ENCODE measurements at places on chromosomes 3 and 15.
A peak's percentile ranks its signal among the peaks of the same experiment; 100 is the strongest.

DNA sequence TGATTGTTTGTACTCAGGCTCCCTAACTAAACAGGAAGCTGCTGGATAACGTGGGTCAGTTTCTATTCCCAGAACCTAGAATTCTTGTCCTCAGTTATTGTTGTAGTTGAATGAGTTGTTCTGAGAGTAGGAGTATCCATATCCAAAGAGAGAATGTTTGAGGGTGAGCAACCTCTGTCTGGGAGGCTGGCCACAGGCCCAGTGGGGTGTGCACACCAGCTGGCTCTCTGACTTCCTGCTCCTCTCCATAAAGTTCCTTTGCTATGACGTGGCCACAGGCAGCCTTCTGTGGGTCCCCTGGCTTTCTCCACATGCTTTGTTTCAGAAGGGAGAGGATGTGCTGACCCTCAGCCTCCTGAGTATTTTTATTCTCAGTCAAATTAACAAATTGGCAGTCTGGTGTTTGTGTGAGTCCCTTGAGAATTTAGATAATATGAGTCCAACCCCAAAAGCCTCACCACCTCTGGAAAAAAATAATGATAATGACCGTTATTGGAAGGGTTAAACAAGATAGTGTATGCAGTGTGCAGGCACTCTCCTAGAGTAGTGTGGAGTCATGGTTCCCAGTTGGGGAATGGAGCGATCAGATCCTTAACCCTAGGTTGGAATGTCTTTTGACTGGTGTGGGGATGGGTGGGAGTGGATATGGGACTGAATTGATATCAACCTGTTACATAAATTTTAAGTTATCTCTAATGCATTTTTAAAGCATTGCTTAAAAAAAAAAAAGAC is 47.6 kb upstream of the MED12L start:
- DNase-seq: no peak

DNA sequence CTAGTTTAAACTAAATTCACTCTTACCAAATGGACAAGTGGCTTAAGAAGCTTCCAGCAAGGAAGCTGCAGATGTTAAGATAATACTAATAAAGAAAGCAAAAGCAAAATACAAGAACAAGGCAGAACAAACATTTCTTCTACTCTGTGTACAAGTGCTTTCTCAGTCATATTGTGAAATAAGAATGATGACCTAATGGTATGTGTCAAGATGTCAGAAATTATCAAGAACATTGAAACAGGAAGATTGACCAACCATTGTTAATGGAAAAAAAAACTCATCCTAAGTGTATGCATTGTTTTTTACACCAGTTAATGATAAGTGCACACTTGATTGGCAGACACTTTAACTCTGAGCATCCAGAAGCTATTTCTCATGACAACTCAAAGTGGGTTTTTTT is 65.4 kb upstream of the P2RY1 start:
- DNase-seq: no peak

DNA sequence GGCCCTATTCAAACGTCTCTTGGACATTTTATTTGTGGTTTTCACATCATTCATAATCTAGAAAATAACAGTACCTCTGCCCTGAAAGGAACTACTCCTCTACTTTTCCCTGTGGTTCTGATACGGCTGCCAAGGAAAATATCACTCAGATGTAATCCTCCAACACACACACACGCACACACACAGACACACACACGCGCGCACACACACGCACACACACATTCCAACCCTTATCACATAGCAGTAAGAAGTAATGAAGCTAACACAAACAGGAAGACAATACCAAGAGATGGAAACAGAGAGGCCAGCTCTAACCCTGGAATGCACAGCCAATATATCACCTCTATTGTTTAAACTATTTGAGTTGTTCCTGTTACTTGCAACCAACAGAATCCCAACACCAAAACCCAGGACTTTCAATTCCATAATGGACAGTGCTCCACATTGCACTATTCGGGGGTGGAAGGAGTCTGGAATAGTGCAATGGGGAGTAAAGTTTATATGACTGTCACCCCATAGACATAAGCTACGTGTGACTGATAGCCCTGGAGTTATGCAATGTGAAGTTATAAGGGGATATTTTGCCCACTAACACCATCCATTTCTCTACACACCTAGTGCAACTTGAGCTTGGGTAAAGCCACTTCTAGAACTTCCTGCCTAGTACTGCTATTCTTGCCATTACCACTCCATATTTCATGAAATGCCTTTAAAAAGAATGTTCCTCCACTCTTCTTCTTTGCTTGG is 71.3 kb upstream of the FNDC3B start:
- DNase-seq: no peak

DNA sequence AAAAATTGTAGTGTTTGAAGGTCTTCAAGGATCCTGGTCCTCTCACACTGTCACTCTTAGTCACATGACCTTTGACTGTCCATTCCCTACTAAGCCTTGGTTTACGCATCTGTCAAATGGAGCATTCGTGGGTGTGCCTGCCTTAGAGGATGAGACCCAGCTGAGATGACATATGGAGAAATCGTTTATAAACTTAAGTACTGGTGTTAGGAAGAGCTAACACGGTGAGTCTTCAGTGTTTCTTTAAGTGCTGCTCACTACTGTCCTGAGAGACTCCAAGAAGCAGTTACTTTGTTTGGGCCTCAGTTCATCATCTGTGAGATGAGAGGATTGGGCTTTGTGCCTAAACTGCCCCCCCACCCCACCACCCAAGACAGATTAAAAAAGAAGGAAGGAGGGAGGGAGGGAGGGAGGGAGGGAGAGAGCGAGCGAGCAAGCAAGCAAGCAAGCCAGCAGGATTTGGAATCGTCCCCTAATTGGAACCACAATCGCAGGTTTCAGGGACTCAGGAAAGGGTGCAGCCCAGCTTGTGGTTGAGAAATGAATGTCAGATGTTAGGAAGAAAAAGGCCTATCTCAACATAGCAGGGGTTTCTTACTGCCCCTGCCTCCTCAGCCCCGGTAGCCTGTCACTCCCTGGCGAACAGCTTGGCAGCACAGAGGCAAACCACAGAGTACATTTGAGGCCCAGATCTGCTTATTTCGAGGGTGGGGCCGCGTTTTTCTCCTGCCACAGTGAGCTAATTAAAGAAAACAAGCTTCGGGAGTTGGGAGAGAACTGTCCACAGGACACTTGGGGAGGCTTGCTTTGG is 32.7 kb downstream of the SMAD3 start:
- peak; percentile 56 for DNase-seq

DNA sequence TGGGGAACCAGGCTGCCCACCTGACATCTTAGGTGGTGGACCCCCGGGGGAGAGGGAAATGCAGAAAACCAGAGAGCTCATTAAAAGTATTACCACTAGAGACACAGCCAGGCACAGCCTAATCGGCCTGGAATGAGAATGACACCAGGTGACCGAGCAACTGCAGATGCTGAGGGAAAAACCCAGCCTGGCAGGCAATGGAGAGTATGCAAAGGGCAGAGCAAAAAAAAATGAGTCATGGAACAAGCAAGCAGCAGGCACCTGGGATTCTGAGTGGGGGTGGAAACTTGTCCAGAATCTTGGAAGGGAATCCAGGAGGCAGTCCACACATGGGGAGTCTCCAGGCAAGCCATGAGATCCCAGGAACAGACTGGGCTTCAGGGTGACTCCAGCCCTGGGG is 183.7 kb upstream of the LRRN1 start:
- no peak for DNase-seq

GRCh38 chr3:32568953-32569352 is 1.7 kb downstream of the DYNC1LI1 start:
- no peak for DNase-seq

- peak; percentile 45 for DNase-seq
These were observed 571.8 kb downstream of the FOXP1 start for GRCh38 chr3:71011565-71012287.

- DNase-seq: no peak
These were observed 30.1 kb downstream of the SH3GL3 start for GRCh38 chr15:83477172-83477807.

DNA sequence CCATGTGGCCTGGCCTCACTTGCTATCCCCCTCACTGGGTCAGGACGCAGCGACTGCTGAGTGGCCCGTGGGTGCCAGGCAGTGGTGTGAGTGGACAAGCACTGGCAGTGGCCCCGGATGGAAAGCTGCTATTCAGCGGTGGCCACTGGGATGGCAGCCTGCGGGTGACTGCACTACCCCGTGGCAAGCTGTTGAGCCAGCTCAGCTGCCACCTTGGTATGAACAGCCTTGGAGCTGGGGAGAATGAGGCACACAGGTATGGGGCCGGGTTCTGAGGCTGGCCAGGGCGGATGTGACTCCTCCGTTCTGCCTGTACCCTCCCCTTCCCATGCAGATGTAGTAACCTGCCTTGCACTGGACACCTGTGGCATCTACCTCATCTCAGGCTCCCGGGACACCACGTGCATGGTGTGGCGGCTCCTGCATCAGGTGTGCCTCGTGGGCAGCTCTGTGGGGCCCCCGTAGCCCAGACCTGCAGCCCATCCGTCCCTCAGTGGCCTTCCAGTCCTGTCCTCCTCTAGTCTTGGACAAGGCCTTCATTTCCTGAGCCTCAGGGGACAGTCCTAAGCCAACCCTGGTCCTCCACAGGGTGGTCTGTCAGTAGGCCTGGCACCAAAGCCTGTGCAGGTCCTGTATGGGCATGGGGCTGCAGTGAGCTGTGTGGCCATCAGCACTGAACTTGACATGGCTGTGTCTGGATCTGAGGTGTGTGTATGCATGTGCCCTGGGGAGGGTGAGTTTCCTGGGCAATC is 28.2 kb downstream of the NBEAL2 start:
- DNase-seq: no peak

- no peak for DNase-seq
These were observed 16.9 kb downstream of the EFHB start for GRCh38 chr3:19917167-19917566.

DNA sequence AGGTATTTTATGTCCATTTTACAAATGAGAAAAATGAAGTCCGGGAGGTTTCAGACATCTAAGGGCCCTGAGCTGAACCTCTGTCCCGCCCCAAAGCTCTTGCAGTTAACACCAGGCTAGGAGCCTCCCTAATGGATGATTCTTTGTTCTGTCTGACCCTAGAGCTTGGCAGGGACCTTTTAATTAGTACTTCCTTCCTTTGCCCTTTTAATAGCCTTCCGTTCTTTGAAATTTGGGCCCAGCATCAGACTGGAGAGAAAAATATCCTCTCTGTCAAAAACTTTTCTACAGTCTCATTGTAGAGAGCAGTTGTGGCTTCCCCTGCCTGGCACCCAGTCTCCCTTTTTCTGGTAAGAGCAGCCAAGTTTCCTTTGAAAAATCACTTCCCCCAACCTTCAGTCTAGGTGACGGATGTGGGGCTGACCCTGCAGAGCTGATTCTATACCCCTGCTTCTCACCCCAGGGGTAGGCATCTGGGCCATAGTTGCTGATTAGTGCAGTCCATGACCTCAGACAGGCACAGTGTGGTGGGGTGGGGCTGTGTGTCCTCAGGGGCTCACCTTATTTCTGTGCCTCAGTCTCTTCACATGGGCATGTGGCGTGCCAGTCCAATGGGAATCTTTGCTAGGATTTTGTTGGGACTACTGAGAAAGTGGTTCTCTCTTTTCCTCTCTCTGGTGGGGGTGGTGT is 220.4 kb downstream of the ADAMTS9 start:
- no peak for DNase-seq

DNA sequence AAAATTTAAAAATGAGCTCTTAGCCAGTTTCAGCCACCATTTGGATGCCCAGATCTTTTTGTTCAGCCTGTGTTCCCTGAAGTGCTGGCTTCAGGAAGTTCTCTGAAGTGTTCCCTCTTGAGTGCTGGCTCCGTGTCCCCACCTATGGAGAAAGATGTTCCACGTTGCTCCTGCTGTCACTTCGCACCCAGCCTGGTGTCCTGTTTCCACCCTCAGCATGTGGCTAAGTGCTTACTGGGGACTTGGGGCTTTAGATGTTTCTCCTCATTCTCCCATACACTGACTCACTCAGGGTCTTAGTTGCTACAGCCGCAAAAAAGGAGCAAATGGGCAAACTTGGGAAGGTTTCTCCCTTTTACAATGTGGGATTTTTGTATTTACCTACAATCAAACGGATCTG is 16.6 kb downstream of the CHCHD6 start:
- DNase-seq: no peak

DNA sequence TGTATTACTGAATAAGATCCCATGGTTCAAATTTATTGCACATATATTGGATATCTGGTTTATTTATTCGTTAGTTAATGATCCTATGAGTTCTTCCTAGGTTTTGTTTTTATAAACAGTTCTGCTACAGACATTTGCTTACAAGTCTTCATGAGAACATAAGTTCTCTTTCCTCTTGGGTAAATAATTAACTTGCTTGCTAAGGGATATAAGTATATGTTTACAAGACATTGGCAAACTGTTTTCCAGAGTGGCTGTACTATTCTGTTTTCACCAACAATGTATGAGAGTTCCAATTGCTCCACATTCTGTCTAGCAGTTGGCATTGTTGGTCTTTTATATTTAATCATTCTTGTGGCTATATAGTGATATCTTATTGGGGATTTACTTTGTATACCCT is 341.8 kb upstream of the GBE1 start:
- DNase-seq: no peak

GRCh38 chr3:192957441-192958021 is 39.9 kb upstream of the MB21D2 start:
- peak; percentile 2 for DNase-seq
